Epithelial cell of alveolus of lung (primary cell): ENCODE measurements at places on chromosomes 12 and 14. TPM values are rescaled to one million over a fixed set of nuclear protein-coding genes. Genes with fewer than 3 reads are reported as not detected.

SPTB gene
- not detected in 2 replicates for total RNA-seq

PRB2 gene
- not detected in 2 replicates for total RNA-seq

TNFAIP2 gene
- 28.7 and 71.9 TPM in 2 replicates for total RNA-seq

GLT1D1 gene
- not detected in 2 replicates for total RNA-seq

CRY1 gene
- total RNA-seq: 12.3 and 13.7 TPM in 2 replicates

PKP2 gene
- 0.64 and 6.7 TPM in 2 replicates for total RNA-seq

ACRBP gene
- total RNA-seq: 0.13 and 0.72 TPM in 2 replicates

SERPINA12 gene
- total RNA-seq: not detected in 2 replicates

KLRD1 gene
- total RNA-seq: under 0.01 and 0.64 TPM in 2 replicates

PTPN6 gene
- total RNA-seq: 1.0 and 4.2 TPM in 2 replicates

OTX2 gene
- not detected in 2 replicates for total RNA-seq

SLC10A1 gene
- not detected in 2 replicates for total RNA-seq

ZNF410 gene
- total RNA-seq: 42.5 and 46.1 TPM in 2 replicates

FAM181A gene
- total RNA-seq: not detected in 2 replicates

KRT75 gene
- not detected in 2 replicates for total RNA-seq

DDIT3 gene
- total RNA-seq: 9.1 and 17.7 TPM in 2 replicates

CEBPE gene
- not detected in 2 replicates for total RNA-seq

GPRC5A gene
- total RNA-seq: 9.4 and 35.4 TPM in 2 replicates

DNAL1 gene
- 8.3 and 11.1 TPM in 2 replicates for total RNA-seq

ZCRB1 gene
- total RNA-seq: 26.4 and 39.4 TPM in 2 replicates

SLC6A12 gene
- total RNA-seq: not detected in 2 replicates

GPR162 gene
- total RNA-seq: 2.1 and 20.3 TPM in 2 replicates

KRT79 gene
- not detected in 2 replicates for total RNA-seq

PAH gene
- total RNA-seq: not detected in 2 replicates

SOAT2 gene
- total RNA-seq: 0.48 TPM in 1 of 2 replicates, not detected in the other

RNF212B gene
- total RNA-seq: not detected in 2 replicates

SCN8A gene
- total RNA-seq: 0.08 and 3.7 TPM in 2 replicates

SIX6 gene
- total RNA-seq: not detected in 2 replicates

SERPINA10 gene
- not detected in 2 replicates for total RNA-seq

CMA1 gene
- total RNA-seq: not detected in 2 replicates

RND1 gene
- 3.4 TPM in 1 of 2 replicates, not detected in the other for total RNA-seq

SLCO1C1 gene
- 0.48 TPM in 1 of 2 replicates, not detected in the other for total RNA-seq

OAS2 gene
- 2.2 TPM in 1 of 2 replicates, not detected in the other for total RNA-seq

COX8C gene
- not detected in 2 replicates for total RNA-seq

EIF2S3B gene
- 0.78 and 1.3 TPM in 2 replicates for total RNA-seq

COA8 gene
- total RNA-seq: 25.5 and 32.3 TPM in 2 replicates

KCNMB4 gene
- total RNA-seq: 1.4 TPM in 2 replicates

HIGD1C gene
- not detected in 2 replicates for total RNA-seq

PTGES3 gene
- total RNA-seq: 97.6 and 113 TPM in 2 replicates

RPL10L gene
- not detected in 2 replicates for total RNA-seq

WNT1 gene
- not detected in 2 replicates for total RNA-seq

PLBD1 gene
- total RNA-seq: 2.8 and 6.6 TPM in 2 replicates

ASCL1 gene
- not detected in 2 replicates for total RNA-seq

IL22 gene
- not detected in 2 replicates for total RNA-seq

PTPRB gene
- total RNA-seq: 0.08 and 1.7 TPM in 2 replicates

ARID4A gene
- 3.0 and 7.0 TPM in 2 replicates for total RNA-seq

SLC41A2 gene
- total RNA-seq: 4.7 and 17.5 TPM in 2 replicates

SLC25A47 gene
- 0.48 TPM in 1 of 2 replicates, not detected in the other for total RNA-seq

GLS2 gene
- total RNA-seq: 0.13 TPM in 1 of 2 replicates, not detected in the other

LACRT gene
- total RNA-seq: not detected in 2 replicates

LYSET gene
- total RNA-seq: 5.4 and 9.8 TPM in 2 replicates

AMDHD1 gene
- 0.08 and 0.13 TPM in 2 replicates for total RNA-seq

MAPK1IP1L gene
- total RNA-seq: 64.2 and 92.8 TPM in 2 replicates

STAT2 gene
- 90.0 and 173 TPM in 2 replicates for total RNA-seq

C14orf180 gene
- not detected in 2 replicates for total RNA-seq
